ENCODE measurements at places on chromosomes 7 and 10.

GRCh38 chr7:9937944-9938631 lies 1035.6 kb upstream of the PHF14 start:
- no peak for DNase-seq

DNA sequence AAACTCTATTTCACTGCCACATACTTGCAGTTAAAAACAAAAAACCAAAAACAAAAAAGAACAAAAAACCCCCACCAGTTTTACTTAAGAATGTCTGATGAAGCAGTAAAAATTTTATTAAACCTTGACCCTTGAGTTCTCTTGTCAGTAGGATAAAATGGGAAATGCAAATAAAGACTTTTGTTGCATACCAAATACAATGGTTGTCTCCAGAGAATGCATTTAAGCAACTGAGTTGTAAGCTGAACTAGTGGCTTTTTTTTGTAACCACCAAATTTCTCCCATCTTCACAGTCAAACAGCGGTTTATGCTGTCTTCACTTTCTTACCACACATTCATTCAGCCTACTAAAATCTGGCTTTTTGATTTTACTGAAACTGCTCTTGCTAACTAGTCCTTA lies 3.1 kb downstream of the SYPL1 start:
- DNase-seq, result no peak

- no peak for DNase-seq
Measured at GRCh38 chr7:85156661-85157208, 30.1 kb downstream of the SEMA3D start.

- DNase-seq, result no peak
Measured at GRCh38 chr7:80608336-80608735, 30.1 kb upstream of the CD36 start.

GRCh38 chr7:45699726-45700390 lies 125.7 kb downstream of the ADCY1 start:
- DNase-seq, result no peak
